Breast epithelium (tissue), 4 donors: ENCODE measurements at places on chromosomes 1 and 21. TPM values are rescaled to one million over a fixed set of nuclear protein-coding genes. Genes with fewer than 3 reads are reported as not detected.
A peak's percentile ranks its signal among the peaks of the same experiment; 100 is the strongest.

DNA sequence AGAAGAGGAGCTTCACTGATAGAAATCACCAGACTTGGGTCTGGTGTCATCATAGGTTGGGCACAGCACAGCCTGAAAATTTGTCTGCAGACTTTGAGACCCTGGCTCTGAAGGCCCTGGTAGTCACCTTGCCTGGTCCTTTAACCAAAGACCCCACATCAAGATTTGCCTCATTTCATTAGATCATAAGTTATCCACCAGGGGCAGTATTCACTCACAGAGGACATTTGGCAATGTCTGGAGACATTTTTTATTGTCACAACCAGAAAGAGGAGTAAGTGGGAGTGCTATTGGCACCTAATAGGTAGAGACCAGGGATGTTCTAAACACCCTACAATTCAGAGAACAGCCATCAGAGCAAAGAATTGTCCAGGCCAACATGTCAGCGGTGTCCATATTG lies 22.1 kb upstream of the PAX7 start:
- H3K4me1 ChIP-seq = no peaks in the 10 kb centered on the region
- no peaks in the 10 kb centered on the region for H3K36me3 ChIP-seq
- H3K27ac ChIP-seq = no peak overlapping the region
- H3K27me3 ChIP-seq = peaks cover 24% of the 10 kb centered on the region
- H3K4me3 ChIP-seq = no peak overlapping the region

- H3K4me1 ChIP-seq = no peaks in the 10 kb centered on the region
- no peak for DNase-seq
- no peaks in the 10 kb centered on the region for H3K36me3 ChIP-seq
- H3K4me3 ChIP-seq = no peak overlapping the region
Measured at GRCh38 chr21:14824126-14824525, 240.7 kb downstream of the NRIP1 start.

GRCh38 chr1:51519048-51519864 lies at the start of gene EPS15:
EPS15 (minus strand) TSS chr1:51519266; CDS start chr1:51519231, 35 bp downstream.
- peak within 1 kb of the TSS; percentile 85 for H3K4me3 ChIP-seq
- peak; percentile 77 for DNase-seq
- no peaks in the 10 kb centered on the region for H3K4me1 ChIP-seq
- no peaks in the 10 kb centered on the region for H3K36me3 ChIP-seq

DNA sequence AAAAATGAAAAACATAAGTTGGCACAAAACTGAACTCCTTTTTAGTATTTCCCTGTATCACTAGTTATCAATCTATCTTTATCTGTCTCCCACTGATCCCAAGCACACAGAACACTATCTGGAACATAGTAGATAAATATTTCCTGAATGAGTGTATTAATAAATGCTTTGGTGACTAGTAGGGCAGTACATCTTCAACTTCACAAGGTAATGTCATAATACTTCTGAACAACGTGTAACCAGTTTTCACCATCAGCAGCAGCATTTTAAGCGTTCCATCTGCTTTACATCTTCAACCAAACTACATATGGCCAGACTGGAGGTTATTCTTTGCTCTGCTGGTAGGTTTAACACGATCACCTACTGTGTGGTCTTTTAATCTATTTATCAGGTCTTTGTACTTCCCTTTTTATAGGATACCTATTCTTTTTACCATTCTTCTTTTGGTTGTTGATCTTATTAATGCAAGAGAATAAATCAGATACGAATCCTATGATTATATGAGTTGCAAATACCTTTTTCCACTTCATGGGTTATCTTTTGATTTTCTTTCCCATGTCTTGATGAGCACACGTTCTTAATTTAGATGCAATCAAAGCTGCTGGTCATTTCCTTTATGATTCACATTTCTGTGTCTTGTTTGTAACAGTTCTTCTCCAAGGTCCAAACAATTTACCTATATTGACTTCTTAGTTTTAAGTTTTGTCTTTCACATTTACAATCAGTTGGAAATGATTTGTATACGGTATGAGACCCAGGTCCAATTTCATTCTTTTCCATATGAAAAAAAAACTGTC lies 16.3 kb downstream of the GPBP1L1 start:
- no peak overlapping the region for H3K27ac ChIP-seq
- no peaks in the 10 kb centered on the region for H3K36me3 ChIP-seq
- no peaks in the 10 kb centered on the region for H3K27me3 ChIP-seq
- H3K4me3 ChIP-seq = no peak overlapping the region
- H3K4me1 ChIP-seq = no peaks in the 10 kb centered on the region
- DNase-seq = no peak

DNA sequence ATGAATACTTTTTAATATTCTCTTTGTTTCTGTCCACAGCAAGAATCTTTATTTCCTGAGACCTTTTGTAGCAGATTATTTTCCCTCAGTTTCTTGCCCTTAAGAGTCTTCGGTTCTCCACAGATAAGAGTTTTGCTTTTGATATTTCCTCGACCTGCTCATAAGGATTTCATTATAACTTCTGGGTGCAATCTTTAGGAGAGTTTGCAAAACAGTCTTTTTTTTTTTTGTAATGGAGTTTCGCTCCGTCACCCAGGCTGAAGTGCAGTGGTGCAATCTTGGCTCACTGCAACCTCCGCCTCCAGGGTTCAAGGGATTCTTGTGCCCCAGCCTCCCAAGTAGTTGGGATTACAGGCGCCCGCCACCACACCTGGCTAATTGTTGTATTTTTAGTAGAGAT lies 10.1 kb upstream of the UBE4B start:
- no peak overlapping the region for H3K27ac ChIP-seq
- no peak for DNase-seq
- H3K27me3 ChIP-seq = no peaks in the 10 kb centered on the region
- H3K36me3 ChIP-seq = no peaks in the 10 kb centered on the region

DNA sequence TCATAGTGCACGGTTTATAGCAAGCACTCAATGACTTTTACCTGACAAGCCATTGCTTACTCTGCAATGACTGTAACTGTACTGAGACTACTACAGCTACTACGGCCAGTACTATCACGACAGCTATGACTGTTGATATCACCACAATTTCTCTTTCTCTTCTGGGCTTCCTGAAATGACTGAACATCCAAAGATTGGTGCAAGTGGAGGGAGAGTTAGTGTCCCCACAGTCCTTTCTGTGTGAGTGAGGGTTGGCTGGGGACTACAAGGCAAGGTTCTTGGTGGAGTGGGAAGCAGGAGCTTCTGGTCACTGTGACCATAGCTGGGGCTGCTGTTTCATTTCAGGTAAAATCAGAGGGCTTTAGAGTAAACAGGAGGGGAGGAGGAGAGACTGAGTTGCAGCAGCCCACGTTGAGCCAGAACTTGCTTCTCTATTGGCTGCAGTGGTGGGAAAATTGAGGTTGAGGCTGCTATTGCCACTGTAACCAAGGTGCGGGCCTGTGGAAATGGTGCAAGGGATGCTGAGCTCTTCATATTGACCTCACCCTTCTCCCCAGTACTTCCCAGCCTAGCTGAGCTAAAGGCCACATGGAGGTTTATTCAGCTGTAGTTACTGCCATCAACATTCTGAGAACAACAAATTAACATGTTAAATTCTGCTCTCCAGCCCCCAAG lies 14.1 kb upstream of the IL10 start:
- H3K27me3 ChIP-seq = no peaks in the 10 kb centered on the region
- no peak overlapping the region for H3K27ac ChIP-seq
- H3K36me3 ChIP-seq = no peaks in the 10 kb centered on the region
- H3K4me1 ChIP-seq = no peaks in the 10 kb centered on the region
- no peak overlapping the region for H3K4me3 ChIP-seq
- DNase-seq = no peak

GRCh38 chr1:48750109-48750508 lies 26.6 kb downstream of the BEND5 start:
- DNase-seq = no peak
- no peak overlapping the region for H3K27ac ChIP-seq
- H3K4me1 ChIP-seq = no peaks in the 10 kb centered on the region
- H3K27me3 ChIP-seq = no peaks in the 10 kb centered on the region
- H3K36me3 ChIP-seq = no peaks in the 10 kb centered on the region
- no peak overlapping the region for H3K4me3 ChIP-seq

GRCh38 chr1:50318428-50318827 lies 104.8 kb downstream of the DMRTA2 start:
- H3K4me3 ChIP-seq = no peak overlapping the region
- no peaks in the 10 kb centered on the region for H3K4me1 ChIP-seq
- no peaks in the 10 kb centered on the region for H3K36me3 ChIP-seq
- no peak for DNase-seq
- no peaks in the 10 kb centered on the region for H3K27me3 ChIP-seq

GRCh38 chr1:187878883-187879282 lies 1050.1 kb downstream of the PLA2G4A start:
- H3K4me3 ChIP-seq = no peak overlapping the region
- H3K36me3 ChIP-seq = no peaks in the 10 kb centered on the region
- H3K4me1 ChIP-seq = no peaks in the 10 kb centered on the region
- no peak for DNase-seq

DNA sequence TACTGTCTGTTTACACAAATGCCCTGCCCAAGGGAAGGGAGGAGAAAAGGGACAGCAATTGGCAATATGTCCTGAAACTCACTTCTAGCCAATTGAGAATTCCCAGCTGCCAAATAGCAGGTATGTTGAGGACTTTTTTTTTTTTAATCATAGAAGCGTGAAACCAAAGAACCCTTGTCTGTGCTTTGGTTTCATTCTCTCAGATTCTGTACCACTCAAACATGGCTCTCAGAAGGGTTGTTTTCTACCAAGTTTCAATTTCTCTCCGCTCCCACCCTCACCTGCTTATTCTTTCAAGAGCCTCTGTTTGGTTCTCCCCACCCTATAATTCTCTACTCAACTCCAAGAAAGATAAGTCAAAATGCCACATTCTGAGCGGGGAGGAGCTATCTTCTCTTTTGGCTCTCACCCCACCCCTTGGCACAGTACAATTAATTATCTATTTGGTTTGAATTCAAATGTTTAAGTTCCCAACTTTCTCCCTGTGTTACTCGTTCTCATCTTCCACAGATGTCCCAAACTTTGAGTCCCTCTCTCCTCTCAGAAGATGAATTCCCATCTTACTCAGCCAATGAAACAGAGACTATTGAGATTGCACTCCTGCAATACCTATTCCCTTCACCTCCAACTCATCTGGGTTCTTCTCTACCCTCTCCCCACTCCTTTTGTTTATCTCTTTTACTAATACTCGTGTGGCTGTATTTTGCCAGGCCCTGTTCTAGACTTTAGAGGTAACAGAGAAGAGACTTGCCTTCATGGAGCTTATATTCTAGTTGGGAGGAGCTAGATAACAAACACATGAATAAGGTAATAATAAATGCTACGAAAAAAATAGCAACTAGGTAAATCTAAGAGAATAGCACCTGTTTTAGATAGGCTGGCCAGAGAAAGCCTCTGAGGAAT lies 3.9 kb upstream of the TP53BP2 start:
- no peaks in the 10 kb centered on the region for H3K36me3 ChIP-seq
- no peaks in the 10 kb centered on the region for H3K27me3 ChIP-seq
- H3K4me3 ChIP-seq = no peak overlapping the region
- DNase-seq = no peak

DNA sequence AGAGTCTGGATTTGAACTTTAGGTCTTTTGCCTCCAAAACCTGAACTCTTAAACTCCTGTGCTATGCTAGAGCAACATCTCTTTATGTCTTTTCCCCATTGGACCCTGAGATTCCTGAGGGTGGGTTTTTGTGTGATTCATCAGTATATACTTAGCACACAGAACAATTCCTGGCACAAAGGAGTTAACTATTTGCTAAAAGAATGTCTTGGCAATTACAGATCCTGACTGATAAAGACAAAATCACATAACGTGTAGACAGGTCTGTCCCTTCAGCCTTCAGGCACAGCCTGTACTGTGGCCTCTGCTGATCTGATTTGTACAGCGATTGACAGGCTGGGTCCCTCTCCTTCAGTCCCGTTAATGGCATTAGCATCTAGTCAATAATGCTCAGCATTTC lies 162.4 kb upstream of the BEND5 start:
- no peak for DNase-seq
- no peaks in the 10 kb centered on the region for H3K36me3 ChIP-seq
- no peaks in the 10 kb centered on the region for H3K27me3 ChIP-seq
- no peak overlapping the region for H3K27ac ChIP-seq
- no peak overlapping the region for H3K4me3 ChIP-seq
- no peaks in the 10 kb centered on the region for H3K4me1 ChIP-seq

- H3K27ac ChIP-seq = peak overlapping the region; percentile 95
- peaks cover 5% of the 10 kb centered on the region for H3K4me1 ChIP-seq
- H3K36me3 ChIP-seq = no peaks in the 10 kb centered on the region
- peak overlapping the region; percentile 54 for H3K4me3 ChIP-seq
- H3K27me3 ChIP-seq = no peaks in the 10 kb centered on the region
- DNase-seq = peak; percentile 82
Measured at GRCh38 chr1:25198663-25199252, 33.5 kb downstream of the SYF2 start.

DNA sequence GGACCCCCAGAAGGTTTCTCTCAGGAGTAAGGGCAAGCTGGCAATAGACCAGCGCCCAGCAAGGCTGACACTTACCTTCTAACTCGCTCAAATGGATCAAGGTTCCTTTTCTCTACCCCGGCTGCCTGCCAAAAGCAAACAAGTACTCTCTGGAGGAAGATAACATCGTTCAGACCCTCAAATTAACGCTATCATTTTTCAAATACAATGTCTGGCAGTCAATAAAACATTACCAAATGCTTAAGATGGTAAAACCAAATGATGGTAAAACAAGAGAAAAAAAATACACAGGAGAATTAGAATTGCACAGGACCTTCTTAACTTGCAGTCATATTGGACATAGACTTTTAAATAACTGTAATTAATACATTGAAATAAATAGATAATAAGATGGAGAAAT lies 148.1 kb downstream of the SPATA46 start:
- no peaks in the 10 kb centered on the region for H3K4me1 ChIP-seq
- no peak overlapping the region for H3K27ac ChIP-seq
- no peaks in the 10 kb centered on the region for H3K36me3 ChIP-seq
- H3K4me3 ChIP-seq = no peak overlapping the region
- DNase-seq = no peak
- no peaks in the 10 kb centered on the region for H3K27me3 ChIP-seq

DNA sequence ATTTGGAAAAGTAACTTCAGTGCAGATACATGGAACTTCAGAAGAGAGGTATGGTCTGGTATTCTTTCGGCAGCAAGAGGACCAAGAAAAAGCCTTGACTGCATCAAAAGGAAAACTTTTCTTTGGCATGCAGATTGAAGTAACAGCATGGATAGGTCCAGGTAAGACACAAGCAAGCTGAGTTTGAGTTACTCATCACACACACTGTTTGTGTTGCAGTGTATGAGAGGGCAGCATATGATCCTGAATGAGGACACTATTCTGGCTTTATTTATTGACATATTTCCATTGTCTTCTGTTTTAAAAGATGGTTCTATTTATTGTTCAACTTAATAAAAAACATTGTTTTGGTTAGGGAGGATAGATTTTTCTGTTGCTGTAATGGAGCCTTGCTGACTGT lies 63.6 kb downstream of the SPEN start:
- no peak for DNase-seq
- H3K36me3 ChIP-seq = no peaks in the 10 kb centered on the region
- no peaks in the 10 kb centered on the region for H3K27me3 ChIP-seq
- no peak overlapping the region for H3K4me3 ChIP-seq

Gene TMEM81
- 2.5 TPM for total RNA-seq

Gene GSTM5
- total RNA-seq = 4.6 TPM

Gene GLUL
- 1,940 TPM for total RNA-seq

Gene MEX3A
- total RNA-seq = 1.3 TPM
